ENCODE measurements at places on chromosomes 16 and 17.
A peak's percentile ranks its signal among the peaks of the same experiment; 100 is the strongest.

- DNase-seq = no peak
These were observed 84.2 kb downstream of the SOCS1 start for GRCh38 chr16:11171757-11172299.

- DNase-seq = no peak
These were observed 9.6 kb downstream of the CARHSP1 start for GRCh38 chr16:8858994-8859912.

- DNase-seq = no peak
These were observed 465.9 kb upstream of the ERCC4 start for GRCh38 chr16:13453938-13454553.

GRCh38 chr17:62868723-62869122, 60.6 kb upstream of the MARCHF10 start:
- DNase-seq = no peak

- no peak for DNase-seq
These were observed 46.9 kb upstream of the DLX4 start for GRCh38 chr17:49922095-49922494.

DNA sequence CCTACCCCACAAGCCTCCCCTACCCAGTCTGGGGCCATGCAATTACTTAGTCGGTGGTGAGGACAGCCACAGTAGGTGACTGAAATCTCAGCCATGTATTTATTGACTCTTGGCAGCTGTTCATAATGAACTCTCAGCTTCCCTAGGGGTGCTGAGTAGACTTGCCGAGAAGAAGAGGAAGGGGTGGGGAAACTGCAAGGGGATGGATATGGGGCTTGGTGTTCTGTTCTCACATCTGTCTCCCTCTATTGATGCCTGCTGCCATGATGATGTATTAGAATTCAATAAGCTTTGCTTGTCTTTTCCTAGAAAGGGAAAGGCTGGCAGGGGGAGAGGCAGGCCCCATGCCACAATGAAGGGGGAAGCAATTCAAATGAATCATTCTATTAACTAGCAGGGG, 112.9 kb downstream of the GP2 start:
- no peak for DNase-seq

GRCh38 chr16:55326261-55327092, 2.5 kb downstream of the IRX6 start:
- DNase-seq = no peak

GRCh38 chr16:83070416-83071209, 443.8 kb downstream of the CDH13 start:
- DNase-seq = no peak

GRCh38 chr16:29745853-29746345, at the start of gene C16orf54:
C16orf54 (minus strand) TSS chr16:29745990; CDS start chr16:29744951, 1,039 bp downstream.
- peak; percentile 37 for DNase-seq

GRCh38 chr17:40062329-40063186, at the start of gene THRA:
THRA (plus strand) TSS chr17:40062965; CDS start chr17:40074489, 11,524 bp downstream.
- DNase-seq = peak; percentile 47

DNA sequence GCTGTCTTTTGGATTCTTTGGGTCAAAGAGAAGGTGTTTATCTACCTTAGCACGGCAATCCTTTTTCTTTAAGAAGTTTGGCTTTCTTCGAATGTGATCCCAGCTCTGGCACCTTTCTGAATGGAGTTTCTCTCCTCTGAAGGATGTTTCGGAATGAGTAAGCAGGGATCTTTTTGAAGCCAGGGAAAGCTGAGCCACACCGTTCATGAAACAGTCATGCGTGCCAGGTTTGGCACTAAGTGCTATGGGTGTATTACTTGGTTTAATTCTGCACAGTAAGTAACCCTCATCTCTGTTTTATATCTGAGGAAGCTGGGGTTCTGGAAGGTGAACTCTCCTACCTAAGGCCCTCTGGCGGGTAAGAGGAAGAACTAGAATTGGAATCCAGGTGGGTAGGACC, 234.5 kb downstream of the NTN1 start:
- DNase-seq = no peak
